ENCODE measurements at places on chromosomes 1 and 21. TPM values are rescaled to one million over a fixed set of nuclear protein-coding genes. Genes with fewer than 3 reads are reported as not detected.
A peak's percentile ranks its signal among the peaks of the same experiment; 100 is the strongest.

DNA sequence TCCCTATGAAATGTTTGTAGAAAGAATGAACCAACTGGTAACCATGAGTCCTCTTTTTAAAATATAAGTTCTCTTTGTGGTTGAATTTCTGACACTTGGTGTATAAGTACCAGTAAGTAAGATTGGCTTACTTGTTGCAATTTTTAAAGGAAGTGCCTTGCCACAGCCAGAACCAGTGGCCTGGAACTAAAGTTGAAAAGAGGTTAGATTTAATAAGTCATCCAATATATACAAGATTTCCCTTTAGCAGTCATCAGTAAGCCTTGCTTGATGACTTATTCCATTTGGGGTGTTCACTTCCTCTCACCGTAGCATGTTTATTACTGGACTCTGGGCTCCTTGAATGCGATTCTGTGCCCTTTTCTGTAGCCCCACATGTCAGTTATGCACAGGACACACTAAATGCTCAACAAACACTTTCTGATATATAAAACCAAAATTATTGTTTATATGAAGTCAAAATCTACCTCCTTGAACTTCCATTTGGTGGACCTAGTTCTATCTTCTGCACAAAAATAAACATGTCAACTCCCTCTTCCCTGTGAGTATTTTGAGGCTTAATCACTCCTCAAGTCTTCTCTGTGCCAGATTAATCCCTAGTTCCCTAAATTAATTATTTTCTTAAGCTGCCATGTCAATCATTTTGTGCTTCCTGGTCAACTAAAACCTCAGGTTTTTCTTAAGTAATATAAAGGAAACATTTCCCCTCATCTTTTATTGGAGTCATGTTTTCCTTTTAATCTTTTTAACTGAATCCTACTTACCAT, 218.1 kb downstream of the ST6GALNAC3 start:
- peaks cover 42% of the 10 kb centered on the region for H3K4me1 ChIP-seq
- H3K4me3 ChIP-seq: no peak overlapping the region
- DNase-seq: no peak
- H3K36me3 ChIP-seq: no peaks in the 10 kb centered on the region
- H3K27me3 ChIP-seq: no peaks in the 10 kb centered on the region

DNA sequence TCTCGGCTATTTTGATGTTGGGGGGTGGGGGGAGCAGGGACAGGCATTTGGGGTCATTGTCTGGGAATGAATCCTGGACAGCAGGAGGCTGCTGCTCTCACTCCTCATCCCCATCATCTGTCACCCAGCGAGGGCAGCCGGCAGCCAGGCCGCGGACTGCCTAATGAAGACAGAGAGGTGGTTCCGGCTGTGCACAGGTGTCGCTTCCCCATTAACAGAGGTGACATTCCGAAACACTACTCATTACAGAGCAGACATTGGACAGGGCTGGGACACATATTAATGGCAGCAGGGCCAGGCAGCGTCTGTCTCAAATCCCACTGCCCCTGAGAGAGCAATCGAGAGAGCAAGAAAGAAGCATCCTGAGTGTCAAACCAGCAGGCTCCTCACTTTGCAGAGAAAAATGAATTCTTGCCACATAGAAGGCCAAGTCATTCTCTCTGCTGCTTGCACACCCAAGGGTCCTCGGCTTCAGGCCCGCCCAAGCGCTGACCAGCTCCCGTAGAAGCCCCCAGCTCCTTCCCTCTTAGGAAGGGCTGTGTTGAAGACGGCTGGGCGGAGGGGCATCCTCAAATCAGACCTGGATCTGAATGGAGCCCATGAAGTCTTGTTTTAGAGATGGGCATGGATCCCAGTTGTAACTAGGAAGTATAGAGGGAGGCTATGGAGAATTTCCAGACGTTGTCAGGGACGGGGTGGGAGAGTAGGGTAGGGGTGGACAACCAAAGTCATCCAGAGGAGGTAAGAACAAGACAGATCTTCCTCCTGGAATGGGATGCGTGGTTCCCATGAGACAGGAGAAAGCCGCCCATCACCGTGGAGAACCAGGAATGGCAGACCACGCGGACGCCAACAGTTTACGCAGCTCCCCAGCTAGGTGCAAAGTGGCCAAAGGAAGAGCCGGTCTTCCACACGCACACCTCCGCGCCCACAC, 8.2 kb upstream of the LEMD1 start:
- no peak overlapping the region for H3K27ac ChIP-seq
- H3K27me3 ChIP-seq: peaks cover 24% of the 10 kb centered on the region
- peak overlapping the region; percentile 74 for H3K4me3 ChIP-seq

DNA sequence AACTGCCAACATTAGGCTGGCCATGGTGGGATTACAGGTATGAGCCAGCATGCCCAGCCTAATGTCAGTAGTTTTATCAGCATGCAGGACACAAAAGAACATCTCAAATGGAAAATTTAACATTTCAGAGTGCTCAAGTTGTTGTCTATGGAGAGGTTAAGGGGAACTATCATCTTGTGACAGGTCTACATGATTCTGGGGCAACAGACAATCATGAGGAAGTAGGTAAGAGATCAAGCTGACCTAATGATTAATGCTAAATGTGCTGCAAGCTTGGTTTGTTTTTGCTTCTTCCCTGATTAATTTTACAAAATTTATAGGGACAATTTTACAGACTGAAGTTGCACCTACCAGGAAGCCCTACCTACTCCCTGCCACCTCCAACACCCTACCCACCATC, 36.6 kb downstream of the FMO4 start:
- H3K36me3 ChIP-seq: no peaks in the 10 kb centered on the region
- DNase-seq: no peak
- H3K27ac ChIP-seq: no peak overlapping the region
- H3K27me3 ChIP-seq: no peaks in the 10 kb centered on the region
- H3K4me3 ChIP-seq: no peak overlapping the region
- H3K4me1 ChIP-seq: no peaks in the 10 kb centered on the region

DNA sequence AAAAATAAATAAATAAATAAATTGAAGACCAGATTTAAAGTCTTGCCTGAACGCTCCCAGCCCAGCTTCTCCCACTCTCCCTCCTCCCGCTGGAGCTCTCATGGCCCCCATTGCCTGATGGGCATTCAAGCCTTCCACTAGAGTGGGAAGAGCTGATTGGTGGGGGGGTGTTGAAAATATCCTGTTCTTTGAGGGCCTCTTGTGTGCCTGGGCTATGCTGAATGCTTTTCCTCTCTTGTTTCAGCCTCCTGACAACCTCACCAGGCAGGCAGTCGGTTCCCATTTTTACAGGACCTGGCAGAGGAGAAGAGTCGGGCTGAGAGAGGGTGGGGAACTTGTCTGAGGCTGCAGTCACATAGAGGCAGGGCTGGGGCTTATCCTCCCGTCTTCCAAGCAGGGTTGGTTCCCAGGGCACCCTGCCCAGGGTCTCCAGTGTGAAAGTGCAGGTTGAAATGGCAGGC, 59.2 kb upstream of the SSBP3 start:
- peaks cover 38% of the 10 kb centered on the region for H3K4me1 ChIP-seq
- H3K27ac ChIP-seq: no peak overlapping the region
- no peaks in the 10 kb centered on the region for H3K27me3 ChIP-seq

- no peak within 1 kb of the TSS for H3K27ac ChIP-seq
- H3K4me1 ChIP-seq: peaks cover 9% of the 10 kb centered on the region
- H3K4me3 ChIP-seq: no peak within 1 kb of the TSS
- H3K27me3 ChIP-seq: peaks cover 61% of the 10 kb centered on the region
These were observed at the start of gene SYT6 for GRCh38 chr1:114153261-114154145. Gene SYT6, minus strand, starts transcription at chr1:114153869. Its CDS starts 97 bp downstream, at chr1:114153772.

DNA sequence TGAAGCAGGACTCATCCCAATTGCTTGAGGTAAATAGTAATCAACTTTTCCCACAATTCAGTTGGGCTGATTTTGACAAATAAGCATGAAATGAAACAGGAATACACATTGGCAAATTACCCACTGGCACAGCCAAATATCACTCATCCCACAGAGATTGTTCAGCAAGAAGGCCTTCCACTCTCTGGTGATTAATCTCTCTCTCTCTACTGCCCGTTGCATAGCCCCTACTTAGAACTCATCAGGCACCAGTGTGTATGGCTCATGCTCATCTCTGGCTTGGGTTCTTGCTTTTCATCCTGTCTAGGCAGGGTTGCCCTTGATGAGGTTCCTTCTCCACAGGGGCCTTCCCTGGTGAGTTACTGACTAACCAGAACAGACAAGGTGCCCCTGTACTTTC, 1.1 kb downstream of the BSDC1 start:
- peaks cover 2% of the 10 kb centered on the region for H3K36me3 ChIP-seq
- peaks cover 4% of the 10 kb centered on the region for H3K27me3 ChIP-seq
- peak overlapping the region; percentile 91 for H3K4me3 ChIP-seq
- no peak for DNase-seq
- H3K4me1 ChIP-seq: peaks cover 25% of the 10 kb centered on the region
- peak overlapping the region; percentile 93 for H3K27ac ChIP-seq

GRCh38 chr1:23581219-23581618, 21.9 kb upstream of the ID3 start:
- H3K4me3 ChIP-seq: no peak overlapping the region
- peaks cover 46% of the 10 kb centered on the region for H3K4me1 ChIP-seq
- peak overlapping the region; percentile 49 for H3K27ac ChIP-seq
- no peaks in the 10 kb centered on the region for H3K36me3 ChIP-seq

DNA sequence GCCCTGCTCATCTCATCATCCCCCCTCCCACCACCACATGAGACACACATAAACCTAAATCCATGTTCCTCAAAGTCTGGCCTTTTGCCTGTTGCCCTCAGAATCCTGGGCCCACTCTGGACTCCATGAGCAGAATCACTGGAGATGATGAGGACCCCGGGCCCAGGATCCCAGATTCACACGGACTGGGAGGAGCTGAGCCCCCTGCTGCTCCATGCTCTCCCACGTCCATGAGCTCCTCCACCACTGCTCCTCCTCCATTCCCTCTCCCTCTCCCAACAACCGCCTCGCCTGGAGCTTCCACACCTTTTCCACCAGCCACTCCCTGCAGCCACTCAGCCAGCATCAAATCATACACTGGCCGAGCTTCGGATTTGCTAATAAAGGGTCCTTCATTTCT, 47.6 kb downstream of the GLIS1 start:
- H3K4me1 ChIP-seq: no peaks in the 10 kb centered on the region
- H3K27me3 ChIP-seq: no peaks in the 10 kb centered on the region
- H3K4me3 ChIP-seq: no peak overlapping the region
- H3K27ac ChIP-seq: no peak overlapping the region
- H3K36me3 ChIP-seq: no peaks in the 10 kb centered on the region

DNA sequence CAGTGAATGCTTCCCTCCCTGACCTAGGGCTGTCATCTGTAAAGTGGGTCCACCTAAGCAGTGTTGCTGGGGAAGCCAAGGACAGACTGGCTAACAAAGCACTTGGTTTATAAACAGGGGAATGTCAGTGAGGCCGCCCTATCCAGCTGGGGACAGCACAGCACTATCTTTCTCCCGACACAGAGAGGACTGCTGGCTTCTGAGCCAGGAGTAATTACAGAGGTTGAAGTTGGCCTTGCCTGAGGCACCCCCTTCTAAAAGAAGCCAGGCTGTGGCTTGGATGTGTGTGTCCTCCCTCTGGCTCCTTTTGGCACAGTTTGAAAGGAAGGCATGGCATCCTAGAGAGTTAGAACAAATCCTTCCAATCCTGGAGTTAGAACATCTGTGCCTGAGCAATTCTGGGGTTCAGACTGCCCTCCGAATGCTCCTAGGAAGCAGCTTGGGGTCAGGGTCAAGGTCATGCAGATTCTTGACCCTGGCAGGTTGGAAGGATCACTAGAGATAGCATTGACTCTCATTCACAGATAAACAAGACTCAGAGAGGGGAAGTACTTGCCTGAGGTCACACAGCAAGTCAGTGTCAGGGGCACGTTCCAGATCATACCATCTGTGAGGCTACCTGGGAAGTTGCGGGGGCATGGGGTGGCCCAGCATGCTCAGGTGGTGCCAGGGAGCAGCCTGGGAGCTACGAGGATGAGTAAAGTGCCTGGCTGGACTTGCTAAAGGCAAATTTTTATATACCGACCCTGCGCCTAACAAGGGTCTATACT, 1.3 kb upstream of the LDLRAP1 start:
- H3K36me3 ChIP-seq: peaks cover 3% of the 10 kb centered on the region
- H3K4me3 ChIP-seq: peak overlapping the region; percentile 60
- no peak overlapping the region for H3K27ac ChIP-seq
- H3K27me3 ChIP-seq: peaks cover 6% of the 10 kb centered on the region
- peaks cover 28% of the 10 kb centered on the region for H3K4me1 ChIP-seq
- DNase-seq: no peak

CSF3R gene
- total RNA-seq: 0.05 TPM

ZDHHC18 gene
- 47.6 TPM for total RNA-seq

LCE1E gene
- total RNA-seq: not detected
